ENCODE measurements at places on chromosomes 6 and 20.

- no peak for DNase-seq
These were observed 7.0 kb downstream of the KAT14 start for GRCh38 chr20:18144541-18145099.

GRCh38 chr6:14428269-14428668 is 310.7 kb downstream of the CD83 start:
- no peak for DNase-seq

- DNase-seq, result no peak
These were observed 77.3 kb downstream of the DTD1 start for GRCh38 chr20:18665135-18665534.

DNA sequence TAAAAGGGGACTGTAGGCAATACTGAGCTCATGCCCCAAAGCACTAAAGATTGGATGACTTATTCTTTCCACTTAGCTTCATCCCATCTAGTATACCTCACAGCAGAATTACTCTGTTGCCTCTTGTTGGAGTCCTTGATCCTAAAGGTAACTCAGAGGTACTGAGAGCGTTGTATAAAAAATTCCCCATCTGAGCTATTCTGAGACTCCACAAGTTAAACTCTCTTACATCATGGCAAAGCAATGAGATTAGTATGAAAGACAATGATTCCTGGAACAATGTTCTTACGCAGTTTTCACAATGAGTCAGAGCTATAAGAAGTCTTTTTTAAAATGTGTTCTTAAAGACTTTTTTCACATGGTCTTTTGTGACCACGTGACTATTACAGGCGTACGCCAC is 370.1 kb downstream of the ADGRB3 start:
- no peak for DNase-seq

DNA sequence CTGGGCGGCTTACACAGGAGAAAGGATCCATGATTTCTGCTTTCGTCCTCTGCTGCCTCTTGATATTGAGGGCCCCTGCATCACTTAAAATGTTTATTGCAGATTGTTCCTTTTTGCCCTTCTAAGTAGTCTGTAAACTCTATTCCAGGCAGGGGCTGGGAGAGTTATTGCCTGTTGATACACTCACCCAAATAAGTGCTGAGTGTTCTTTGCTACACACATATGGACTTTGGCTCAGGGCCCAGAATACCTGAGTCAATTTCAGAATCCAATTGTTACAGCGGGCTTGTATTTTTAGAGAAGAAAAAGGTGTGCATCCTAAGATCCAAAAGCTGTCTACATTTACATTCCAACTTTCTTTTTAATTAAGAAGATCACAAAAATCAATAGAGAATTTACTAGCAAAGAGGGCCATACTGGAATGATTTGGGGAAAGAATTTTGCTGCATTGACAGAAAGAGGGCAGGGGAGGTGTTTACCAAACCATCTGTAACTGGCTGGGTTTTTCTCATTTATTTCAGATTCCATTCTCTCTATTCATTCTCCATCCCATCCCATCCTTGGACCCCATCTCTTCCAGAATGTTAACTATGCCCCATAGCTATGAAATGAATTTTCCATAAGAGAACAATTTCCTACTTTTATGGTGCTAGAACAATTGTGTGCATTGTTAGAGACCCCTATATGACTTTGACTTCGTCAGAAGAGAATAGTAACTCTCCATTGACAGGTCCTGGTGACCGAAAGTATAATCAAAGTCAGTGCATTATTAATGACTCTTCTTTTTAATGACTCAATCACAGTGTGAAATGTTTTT is 959.9 kb upstream of the FLRT3 start:
- no peak for DNase-seq

DNA sequence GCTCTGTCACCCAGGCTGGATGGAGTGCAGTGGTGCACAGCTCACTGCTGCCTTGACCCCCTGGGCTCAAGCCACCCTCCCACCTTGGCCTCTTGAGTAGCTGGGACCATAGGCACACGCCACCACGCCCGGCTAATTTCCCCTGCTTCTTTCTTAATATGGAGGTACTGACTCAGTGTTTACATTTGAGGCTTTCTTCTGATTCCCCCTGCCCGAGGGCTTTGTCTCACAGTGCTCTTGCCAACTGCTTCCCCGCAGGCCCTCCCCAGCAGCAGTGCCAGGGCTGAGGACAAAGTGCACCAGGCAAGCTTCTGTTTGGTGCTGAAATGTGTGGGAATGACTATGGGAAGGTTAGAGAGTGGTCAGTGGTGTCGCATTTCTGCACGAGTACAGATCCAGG is 34.8 kb downstream of the NR2E1 start:
- DNase-seq, result peak; percentile 71

- DNase-seq, result no peak
These were observed 6.5 kb downstream of the PXDC1 start for GRCh38 chr6:3744901-3745470.

DNA sequence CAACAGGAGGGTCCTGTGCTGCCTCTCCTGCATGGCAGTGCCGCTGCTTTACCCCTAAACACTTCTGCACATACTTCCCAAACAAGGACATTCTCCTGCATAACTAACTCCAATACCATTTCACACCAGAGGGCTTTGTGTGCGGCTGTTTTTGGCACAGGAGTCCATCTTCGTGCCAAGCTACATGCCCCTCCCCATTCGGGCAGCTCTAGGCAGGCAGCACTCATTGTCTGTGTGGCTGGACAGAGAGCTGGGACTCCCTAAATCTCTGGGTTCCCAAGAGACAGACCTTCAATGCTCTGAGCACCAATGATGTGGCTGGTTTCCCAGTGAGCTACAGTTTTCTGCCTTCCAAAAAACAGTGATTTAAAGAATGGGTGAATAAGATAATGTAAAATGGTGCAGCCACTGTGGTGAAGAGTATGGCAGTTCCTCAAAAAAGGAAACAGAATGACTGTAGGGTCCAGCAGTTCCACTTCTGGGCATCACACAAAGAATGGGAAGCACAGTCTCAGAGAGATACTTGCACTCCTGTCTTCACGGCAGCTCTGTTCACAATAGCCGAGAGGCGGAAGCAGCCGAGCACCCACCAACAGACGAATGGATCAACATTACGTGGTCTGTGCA is 80.3 kb upstream of the DUSP22 start:
- no peak for DNase-seq

DNA sequence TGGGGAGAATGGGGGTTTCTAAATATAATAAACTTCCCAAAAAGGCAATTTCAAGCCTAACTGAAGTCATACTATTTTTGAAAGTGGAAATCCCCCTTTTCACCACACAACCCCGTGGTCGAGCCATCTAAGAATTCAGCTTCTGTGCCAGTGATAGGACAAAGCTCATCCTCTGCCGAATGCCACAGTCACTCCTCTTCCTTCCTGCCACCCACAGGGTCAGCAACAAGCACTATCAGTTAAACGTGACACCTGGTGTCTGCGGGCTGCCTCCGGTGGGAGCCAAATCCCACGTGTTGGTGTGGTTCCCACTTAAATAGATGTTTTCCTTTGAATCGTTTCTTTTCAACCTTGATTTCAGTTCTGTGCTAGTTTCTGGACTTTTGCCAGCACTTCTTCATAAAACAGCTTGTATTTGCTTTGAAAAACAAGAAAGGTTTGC is 60.7 kb downstream of the TNFAIP3 start:
- no peak for DNase-seq

DNA sequence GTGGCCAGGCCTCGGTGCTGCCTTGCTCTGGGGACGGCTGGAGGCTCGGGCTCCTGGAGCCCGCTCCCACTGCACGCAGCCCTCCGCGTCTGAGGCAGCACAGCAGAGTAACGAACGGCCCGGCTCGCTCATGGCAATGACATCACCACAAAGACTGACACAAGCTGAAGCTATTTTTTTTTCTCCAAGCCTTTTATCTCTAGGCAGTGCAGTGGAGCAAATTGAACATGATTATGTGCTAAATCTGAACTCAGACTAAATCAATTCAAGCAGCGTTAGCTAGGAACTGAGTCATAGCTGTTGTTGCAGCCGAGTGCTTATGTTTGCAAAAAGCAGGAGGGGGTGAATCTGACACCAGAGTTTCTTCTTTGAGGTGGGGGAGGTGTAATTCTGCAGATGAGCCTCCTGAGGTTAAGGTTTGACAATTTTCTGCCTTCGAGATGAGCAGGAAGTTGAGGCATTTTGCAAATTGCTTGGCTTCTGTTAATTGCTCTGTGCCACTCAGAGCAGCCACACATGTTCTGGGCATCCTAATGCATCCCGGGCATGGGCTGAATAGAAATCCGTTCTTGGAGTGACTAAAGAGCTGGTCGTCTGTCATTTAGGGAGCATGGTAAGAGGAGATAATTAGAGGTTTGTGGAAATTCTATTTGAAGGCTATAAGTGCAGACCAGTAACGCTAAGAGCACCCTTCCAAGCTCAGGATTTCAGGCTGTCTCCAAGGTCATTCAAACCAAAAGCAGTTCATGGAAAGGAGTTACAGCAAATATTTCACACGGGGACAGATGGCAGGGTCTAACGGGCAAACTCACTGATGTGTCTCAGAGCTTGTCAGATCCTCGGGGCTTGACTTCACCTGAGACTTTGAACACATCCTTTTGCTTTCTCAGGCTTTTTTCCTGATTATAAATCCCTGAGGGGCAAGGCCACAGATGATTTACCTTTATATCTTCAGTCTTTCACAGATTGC is 155.1 kb upstream of the ENPP5 start:
- no peak for DNase-seq

- DNase-seq, result no peak
These were observed 12.7 kb downstream of the IGF2R start for GRCh38 chr6:159981403-159982245.

DNA sequence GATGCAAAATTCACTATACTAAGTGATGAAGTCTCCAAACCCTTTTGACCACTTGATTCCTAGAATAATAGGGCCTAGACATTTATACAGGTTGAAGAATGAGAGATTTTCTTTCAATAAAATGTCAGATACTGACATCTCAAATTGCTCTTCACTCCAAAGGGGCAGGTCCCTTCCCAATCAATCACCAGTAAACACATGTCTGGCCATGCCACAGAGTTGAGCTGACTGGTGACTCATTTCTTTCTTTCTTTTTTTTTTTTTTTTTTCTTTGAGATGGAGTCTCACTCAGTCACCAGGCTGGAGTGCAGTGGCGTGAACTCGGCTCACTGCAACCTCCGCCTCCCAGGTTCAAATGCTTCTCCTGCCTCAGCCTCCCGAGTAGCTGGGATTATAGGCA is 388.6 kb upstream of the BTBD3 start:
- DNase-seq, result no peak

GRCh38 chr20:64006490-64006889 is 25.6 kb downstream of the PRPF6 start:
- no peak for DNase-seq

DNA sequence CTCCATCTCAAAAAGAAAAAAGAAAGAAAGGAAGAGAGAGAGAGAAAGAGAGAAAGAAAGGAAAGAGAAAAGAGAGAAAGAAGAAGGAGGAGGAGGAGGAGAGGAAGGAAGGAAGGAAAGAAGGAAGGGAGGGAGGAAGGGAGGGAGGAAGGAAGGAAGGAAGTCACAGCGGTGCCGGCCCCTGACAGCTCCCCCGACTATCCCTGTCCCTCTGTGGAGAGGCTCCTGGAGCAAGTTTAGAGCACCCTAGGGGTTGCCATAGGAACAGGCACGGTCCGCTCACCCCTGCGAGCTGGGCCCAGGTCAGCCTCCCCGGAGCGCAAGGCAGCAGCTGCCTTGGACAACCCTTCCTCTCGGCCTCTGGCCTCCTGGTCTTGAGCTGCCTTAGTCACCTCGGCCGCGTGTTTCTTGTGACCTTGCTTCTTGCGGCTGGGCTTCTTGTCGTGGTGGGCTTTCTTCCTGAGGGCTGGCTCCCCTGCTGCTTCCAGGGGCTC is 6.8 kb downstream of the BNIP5 start:
- DNase-seq, result no peak

DNA sequence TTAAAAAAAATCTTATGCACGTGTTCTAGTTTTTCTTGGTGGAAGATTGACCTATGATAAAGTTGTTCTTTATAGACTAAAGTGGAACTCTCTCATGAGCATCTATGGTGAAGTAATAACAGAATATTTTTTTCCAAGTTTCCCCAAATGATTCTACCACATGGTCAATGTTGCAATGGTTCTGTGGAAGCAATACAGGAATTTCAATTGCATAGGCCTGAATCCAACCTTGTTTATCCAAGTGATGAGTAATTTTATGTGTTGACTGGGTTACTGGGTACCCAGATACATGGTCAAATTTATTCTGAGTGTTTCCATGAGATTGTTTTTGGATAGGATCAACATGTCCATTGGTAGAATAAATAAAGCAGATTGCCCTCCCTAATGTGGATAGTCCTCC is 581.5 kb downstream of the MMUT start:
- no peak for DNase-seq

GRCh38 chr6:130683761-130684517 is 143.3 kb upstream of the SMLR1 start:
- DNase-seq, result no peak

- no peak for DNase-seq
These were observed 3.4 kb downstream of the AHCY start for GRCh38 chr20:34299556-34300255.

- DNase-seq, result no peak
These were observed 39.0 kb downstream of the GCM1 start for GRCh38 chr6:53109612-53110011.
